ENCODE measurements at places on chromosomes 6 and 20.

DNA sequence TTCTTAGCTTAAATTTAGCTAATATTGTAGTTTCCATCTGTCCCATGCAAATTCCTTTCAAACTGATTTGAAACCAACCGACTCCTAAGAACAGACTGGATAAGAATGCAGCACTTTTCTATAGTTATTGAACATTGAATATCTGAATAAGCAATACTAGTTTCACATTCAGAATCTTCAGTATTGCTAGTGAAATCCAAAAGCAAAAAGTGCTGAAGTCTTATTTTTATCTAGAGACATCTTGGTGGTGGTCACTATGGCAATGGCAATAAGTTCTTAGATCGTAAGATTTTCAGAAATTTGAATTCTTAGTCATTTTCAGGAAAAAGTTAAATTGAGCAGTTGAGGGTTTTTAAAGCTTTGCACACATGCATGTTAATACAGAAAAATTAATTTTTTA is 2.7 kb downstream of the TFB1M start:
- DNase-seq = no peak

GRCh38 chr6:98838975-98839374 is 4.6 kb downstream of the POU3F2 start:
- DNase-seq = no peak

DNA sequence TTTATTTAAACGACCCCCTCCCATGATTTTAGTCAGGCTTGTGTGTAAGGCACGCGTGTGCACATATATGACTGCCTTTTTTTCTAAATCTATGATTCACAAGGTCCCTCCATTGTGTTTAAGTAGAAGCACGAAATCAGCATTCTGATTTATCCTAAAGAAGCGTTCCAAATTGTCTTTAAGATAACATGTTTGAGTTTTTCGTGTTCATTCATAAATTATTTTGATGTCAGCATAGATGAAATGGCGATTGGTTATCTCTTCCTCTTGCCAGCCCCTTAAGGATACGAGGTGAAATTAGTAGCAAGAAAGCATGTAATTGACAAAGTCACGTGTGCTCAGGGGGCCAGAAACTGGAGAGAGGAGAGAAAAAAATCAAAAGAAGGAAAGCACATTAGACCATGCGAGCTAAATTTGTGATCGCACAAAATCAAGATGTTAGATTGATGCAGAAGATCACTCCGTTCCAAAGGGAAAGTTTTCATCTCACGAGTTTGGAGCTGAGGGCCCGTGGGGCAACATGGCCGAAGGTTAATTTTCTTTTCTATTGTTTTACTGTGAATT is at the start of gene LIN28B:
Gene LIN28B (plus strand): TSS at position 377 of the 564 bp plus-strand sequence. CDS start 144 bp downstream, at position 521.
- no peak for DNase-seq

DNA sequence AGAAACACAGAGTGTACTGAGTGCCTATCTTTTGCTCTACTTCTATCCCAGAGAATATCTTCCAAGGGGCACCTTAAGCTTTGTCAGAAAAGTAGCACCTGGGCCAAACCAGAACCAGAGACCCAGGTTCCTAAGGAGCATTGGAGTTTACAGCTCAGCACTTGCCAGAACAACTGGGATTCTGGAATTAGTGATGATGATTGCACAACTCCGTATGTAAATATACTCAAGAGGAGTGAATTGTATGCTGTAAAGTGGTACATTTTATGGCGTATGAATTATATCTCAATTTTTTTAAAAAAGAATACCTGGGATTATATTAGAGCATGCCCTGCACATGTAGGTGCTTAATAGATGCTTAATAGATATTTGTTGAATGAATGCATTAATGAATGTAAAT is 36.2 kb upstream of the EPB41L1 start:
- no peak for DNase-seq

DNA sequence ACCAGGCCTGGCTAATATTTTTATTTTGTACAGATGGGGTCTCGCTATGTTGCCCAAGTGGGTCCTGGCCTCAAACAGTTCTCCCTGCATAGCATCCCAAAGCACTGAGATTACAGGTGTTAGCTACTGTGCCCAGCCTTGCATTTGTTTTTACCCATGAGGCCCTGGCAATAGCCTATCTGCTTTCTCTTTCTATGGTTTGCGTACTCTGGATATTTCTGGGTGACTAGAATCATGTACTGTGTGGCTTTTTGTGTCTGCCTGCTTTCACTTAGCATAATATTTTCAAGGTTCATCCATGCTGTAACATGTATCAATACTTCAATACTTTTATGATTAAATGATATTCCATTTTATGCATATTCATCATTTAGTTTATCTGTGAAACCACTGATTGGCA is 451.7 kb downstream of the GRIK2 start:
- no peak for DNase-seq

DNA sequence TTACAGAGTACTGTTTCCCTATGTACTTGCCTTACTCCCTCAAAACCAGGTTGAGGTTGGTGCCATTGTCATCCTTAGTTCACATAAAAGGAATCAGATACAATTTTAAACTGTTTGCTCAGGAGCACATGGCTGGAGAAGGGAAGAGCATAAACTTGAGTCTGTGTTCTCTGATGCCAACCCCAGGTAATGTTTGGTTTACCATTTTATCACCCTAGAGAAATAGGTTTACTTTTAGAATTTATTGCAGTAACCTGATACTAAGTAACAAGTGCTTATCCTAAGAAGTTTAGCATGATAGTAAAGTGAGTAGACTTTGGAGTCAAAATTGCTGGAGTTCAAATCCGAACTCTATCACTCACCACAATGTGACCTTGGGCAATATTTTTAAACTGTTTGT is 86.3 kb downstream of the RFPL4B start:
- DNase-seq = no peak

DNA sequence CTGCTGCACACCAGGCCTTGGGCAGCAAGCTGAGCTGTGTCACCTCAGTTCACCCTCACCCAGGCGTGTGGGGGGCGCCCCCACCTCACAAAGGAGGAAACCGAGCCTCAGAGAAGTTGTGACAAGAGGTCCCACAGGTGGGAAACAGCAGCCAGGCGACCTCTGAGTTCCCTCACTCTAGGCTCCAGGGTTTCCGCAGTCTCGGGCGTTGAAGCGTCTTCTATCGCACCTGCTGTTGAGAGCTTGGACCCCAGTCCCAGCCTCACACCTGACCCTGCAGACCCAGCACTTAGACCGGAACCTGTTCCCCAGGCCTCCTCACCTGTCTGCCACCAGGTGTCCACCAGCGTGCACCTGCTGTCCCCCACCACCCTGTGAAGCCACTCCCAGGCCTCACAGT is 22.3 kb upstream of the APMAP start:
- DNase-seq = no peak

Measured in left ventricle myocardium inferior (tissue), 1 donor.